ENCODE measurements at places on chromosomes 6 and 20. TPM values are rescaled to one million over a fixed set of nuclear protein-coding genes. Genes with fewer than 3 reads are reported as not detected.

- no peak for DNase-seq
These were observed 23.8 kb upstream of the SAMHD1 start for GRCh38 chr20:36975099-36975818.

The AVP gene
- polyA plus RNA-seq, result not detected

The PTCRA gene
- not detected for polyA plus RNA-seq

DNA sequence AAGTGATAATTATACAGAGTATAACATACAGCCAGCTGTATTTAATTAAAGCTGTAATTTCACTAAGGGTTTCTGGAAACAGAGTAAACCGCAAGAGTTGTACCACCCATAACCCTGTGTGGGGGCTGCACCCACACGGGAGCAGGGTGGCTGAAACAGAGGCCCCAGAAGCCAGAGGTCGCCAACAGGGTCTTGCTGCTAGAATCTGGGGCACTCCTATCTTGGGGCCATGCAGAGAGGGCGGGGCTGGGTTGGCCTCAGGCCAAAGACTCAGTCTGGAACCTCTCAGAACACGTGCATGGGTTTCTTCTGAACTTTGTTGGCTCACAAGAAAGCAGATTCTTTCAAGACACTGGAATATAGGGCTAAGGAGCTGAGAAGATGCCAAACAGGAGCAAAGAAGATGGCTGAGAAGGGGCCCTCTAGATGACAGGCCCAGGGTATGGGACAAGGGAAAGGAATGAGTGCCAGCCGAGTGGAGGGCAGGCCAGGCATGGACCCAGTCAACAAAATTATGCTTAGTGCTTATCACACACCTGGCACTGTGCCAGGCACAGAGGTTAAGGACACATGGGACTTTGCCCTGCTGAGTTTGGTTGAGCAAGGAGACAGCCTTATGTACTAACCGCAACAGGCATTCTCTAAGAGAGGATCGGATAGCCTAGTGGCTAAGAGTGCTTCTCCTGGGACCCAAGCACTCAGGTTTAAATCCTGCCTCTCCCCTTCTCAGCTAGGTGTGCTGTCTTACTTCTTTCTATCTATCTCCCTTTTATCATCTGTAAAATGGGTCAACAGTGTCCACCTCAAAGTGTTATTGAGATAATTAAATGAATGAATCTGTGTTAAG is 96.6 kb upstream of the FOXP4 start:
- DNase-seq, result peak; percentile 78

DNA sequence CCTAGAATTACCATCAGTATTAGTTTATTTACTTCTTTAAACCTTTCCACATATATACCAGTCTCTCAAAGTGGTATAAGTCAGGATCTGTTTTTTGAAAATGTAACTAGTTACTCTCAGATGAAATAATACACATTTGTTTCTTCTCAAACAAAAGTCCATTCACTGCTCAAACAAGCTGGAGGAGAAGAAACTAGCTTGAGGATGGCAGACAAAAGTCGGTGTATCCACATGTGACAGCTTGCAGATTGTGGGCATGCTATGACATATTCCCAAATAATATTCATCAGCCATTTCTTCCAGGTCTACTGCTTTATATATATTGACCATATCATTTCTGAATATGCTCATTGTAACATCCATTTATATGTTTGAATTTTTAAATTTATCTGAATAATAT is 197.4 kb upstream of the KCNQ5 start:
- DNase-seq, result no peak

DNA sequence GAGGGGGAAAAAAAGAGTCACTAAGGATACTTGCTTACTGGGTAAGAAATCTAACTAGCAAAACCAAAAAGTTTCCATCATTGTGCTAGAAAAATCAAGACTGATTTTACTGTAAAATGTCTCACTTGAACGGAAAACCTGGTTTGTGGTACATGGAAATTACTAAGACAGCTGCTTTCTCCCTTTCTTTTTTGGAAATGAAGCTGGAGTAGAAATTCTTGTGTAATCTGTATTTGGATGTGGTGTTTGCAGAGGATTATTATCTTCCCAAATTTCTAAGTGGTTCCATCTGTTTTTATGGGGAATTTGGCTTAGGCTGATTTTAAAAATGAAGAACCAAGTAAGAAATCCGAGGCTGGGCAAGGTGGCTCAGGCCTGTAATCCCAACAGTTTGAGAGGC is 20.4 kb downstream of the EPB41L2 start:
- DNase-seq, result no peak

Measured in cardiac muscle cell (in vitro differentiated cells and primary cell).